ENCODE measurements at places on chromosomes 1 and 21.

DNA sequence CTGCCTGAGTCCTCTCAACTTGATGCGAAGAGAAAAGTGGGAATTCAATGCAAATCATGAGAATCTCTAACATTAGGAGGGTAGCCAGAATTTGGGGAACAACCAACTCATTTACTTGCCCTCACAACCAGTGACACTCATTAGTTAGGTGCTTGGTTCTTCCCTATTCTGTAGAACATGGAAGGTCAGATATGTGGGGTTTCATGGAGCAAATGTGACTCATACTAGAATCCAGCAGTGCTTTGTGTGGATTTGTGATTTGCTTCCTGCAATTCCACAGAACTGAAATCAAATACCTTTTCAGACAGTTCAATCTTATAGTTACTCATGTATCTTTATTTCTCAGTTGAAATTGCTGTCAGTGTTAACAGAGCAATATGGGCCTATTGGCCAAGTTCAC is 6.9 kb upstream of the ETV3 start:
- no peak for DNase-seq

- DNase-seq: no peak
Measured at GRCh38 chr1:174013864-174014418, 8.2 kb downstream of the RC3H1 start.

GRCh38 chr1:228863776-228864175 is 128.5 kb downstream of the RHOU start:
- no peak for DNase-seq

- DNase-seq: no peak
Measured at GRCh38 chr1:11413986-11414391, 65.0 kb upstream of the DISP3 start.

- DNase-seq: no peak
Measured at GRCh38 chr1:159474926-159475325, 35.4 kb downstream of the OR10J1 start.

- DNase-seq: no peak
Measured at GRCh38 chr1:177596485-177596884, 373.4 kb downstream of the SEC16B start.

- no peak for DNase-seq
Measured at GRCh38 chr1:184356891-184357290, 29.9 kb upstream of the C1orf21 start.

GRCh38 chr1:78884685-78885452 is 121.7 kb downstream of the ADGRL4 start:
- peak; percentile 49 for DNase-seq

DNA sequence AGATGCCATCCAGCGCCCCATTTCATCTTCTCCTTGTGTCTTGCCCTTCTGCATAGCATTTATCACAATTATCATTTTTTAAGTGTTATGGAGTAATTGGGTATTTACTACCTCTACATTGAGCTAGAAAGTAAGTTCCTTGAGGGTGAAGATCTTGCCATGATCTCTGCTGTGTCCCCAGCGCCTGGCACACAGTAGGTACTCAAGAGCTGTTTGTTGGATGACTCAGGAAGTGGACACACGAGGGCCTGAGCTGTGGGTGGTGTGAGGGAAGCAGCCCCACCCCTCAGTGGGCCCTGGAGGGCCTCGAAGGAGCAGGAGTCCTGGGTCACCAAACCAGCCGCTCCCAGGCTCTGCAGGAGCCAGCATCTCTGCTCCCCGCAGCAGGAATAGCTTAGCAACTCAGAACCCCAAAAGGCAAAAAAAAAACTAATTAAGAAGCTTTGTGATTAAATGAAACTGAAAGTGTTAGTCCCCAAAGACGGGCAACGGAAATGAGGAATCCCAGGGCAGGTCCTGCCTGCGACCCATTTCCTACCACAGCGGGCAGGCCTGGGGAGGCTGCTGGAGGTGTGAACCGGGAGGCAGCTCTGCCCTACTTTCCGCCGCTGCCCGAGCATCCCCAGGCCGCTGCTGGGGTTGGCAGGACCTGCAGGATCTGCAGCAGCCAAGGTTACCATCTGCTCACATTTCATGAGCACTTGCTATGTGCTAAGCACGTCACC is 87.7 kb downstream of the LACTBL1 start:
- DNase-seq: no peak

DNA sequence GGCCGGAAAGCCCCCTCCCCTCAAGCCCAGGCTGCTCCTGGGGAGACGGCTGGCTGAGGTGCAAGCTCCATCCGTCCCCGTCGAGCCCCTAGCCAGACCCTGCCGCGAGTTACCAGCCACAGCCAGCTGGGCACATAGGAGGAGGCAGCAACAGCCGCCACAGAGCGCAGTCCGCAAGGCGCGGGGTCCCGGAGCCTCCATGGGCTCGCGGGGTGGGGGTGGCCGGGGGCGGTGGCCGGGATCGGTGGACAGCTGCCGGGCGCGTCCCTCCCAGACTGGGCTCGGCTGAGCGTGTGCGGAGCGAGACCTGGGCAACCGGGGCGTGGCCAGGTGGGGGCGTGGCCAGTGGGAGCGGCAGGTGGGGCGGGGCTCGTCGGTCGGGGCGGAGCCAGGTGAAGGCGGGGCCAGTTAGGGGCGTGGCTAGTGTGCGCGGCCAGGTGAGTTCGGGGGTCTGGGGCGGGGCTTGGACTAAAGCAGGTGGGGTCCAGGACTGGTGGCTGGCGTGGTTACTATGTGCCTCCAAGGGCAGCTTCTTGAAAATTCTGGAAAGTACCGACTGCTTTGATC is at the start of gene CD164L2:
TSS of gene CD164L2 (minus strand) at position 295 of the 567 bp plus-strand sequence. CDS start at position 201, 94 bp downstream.
- DNase-seq: no peak

DNA sequence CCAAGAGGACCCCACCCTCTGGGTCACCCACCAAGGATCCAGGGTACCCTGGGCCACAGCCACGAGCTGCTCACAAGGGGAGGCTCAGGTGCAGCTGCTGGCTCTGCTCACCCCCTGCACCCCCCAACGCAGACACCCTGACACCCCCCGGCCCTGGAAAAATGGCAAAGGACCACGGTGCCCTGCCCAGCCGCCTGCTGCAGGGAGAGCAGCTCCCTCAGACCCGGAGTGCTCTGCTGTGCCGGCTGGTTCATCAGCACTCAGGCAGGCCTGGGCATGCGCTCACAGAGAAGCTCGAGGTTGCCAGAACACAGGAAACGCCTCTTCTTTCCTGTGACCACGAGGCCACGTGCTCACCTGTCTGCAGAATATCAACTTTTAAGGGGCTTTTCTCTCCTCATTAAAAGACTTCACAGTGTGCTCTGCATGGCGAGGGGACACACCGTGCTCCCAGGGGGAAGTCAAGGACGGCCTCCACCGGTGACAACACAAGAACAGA is 4.3 kb upstream of the C1QTNF12 start:
- no peak for DNase-seq

GRCh38 chr1:226825037-226825745 is 45.2 kb upstream of the PSEN2 start:
- no peak for DNase-seq
